ENCODE measurements at places on chromosomes 1 and 21.
A peak's percentile ranks its signal among the peaks of the same experiment; 100 is the strongest.

DNA sequence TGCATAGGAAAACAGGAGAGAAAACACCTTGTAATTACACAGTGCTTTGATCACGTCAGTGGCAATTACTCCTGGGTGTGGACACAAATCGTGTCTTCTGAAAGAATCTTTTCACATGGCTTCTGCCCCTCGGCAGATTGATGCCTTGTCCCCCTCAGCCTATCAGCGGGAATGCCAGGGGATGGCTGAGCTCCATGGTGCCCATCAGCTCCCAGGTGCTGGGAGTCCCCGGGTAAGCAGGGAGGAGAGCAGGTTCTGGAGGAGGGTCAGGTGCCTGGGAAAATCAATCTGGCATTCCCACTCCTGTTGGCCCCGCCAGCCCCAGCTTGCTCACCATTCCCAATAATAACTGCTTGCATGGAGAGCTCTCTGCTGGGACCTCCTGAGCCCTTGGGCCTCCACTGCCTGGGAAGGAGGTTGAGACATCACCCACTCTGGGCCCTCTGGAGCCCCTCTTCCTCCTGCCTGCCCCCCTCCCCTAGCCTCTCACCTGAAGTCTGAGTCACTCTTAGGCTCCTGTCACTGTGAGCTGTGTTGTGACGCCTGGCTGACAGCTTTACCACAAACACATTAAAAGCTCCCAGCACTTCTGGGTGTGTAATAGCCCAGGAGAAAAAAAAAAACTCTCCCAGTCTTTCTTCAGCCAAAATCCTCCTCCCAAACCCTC is 4.9 kb downstream of the CAMK2N1 start:
- H3K4me1 ChIP-seq: peaks cover 16% of the 10 kb centered on the region
- H3K27me3 ChIP-seq: peaks cover 2% of the 10 kb centered on the region
- no peak overlapping the region for H3K27ac ChIP-seq
- no peaks in the 10 kb centered on the region for H3K36me3 ChIP-seq
- no peak overlapping the region for H3K4me3 ChIP-seq

DNA sequence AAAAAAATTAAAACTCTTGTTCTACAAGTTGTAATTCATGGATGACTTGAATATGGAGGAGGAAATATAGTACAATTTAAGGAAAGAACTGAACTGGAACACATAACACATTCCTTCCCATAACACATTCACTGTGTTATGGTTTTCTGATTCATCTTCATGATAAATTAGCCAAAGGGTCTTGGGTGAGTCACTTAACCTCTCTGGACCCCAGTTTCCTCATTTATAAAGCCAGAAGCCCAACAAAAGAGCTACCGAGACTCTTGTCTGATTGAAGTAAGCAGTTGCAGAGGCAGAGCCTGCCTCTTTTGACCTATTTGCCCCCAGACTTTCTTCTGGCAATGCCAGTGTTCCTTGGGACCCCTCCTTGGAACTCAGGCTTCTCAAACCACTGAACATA is 161.9 kb upstream of the KCTD3 start:
- H3K36me3 ChIP-seq: no peaks in the 10 kb centered on the region
- DNase-seq: no peak
- no peak overlapping the region for H3K27ac ChIP-seq
- no peaks in the 10 kb centered on the region for H3K4me1 ChIP-seq

- no peaks in the 10 kb centered on the region for H3K36me3 ChIP-seq
- no peak for DNase-seq
- H3K4me3 ChIP-seq: no peak overlapping the region
- no peaks in the 10 kb centered on the region for H3K27me3 ChIP-seq
- no peak overlapping the region for H3K27ac ChIP-seq
Observed at GRCh38 chr1:54764922-54765561, 719 bp upstream of the PARS2 start.

DNA sequence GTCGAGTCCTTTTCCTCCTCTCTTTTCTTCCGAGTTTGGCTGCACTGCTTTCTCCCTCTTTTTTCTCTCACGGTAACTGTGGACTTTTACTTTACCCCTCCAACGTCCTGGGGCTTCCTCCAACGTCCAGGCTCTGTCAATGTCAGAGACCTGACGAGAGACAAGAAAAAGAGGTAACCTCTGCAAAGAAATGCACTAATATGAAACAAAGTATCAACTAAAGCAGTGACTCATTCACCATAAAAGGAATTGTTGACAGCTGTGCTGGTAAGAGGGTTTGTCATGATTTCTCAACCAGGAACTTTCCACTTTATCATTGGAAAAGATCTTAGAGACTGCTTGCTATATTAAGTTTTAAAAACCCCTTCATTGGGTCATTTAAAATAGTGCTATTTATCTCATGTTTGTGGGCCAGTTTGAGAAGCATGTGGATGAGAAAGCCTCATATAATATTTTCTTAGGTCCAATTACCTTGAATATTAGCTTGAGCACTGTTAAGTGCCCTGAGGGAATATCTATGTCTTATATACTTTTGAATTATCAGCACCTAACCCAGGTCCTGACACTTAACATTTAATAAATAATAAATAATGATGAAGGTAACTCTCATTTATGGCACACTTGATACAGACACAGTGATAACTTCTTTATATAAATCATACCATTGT is at the start of gene GBP2:
GBP2 (minus strand) TSS at position 202 of the 668 bp plus-strand sequence. CDS start 4,148 bp downstream, outside the sequence.
- no peak within 1 kb of the TSS for H3K27ac ChIP-seq
- peak; percentile 25 for DNase-seq
- peaks cover 8% of the 10 kb centered on the region for H3K4me1 ChIP-seq
- H3K36me3 ChIP-seq: no peaks in the 10 kb centered on the region

- H3K4me3 ChIP-seq: no peak overlapping the region
- no peaks in the 10 kb centered on the region for H3K36me3 ChIP-seq
- no peaks in the 10 kb centered on the region for H3K4me1 ChIP-seq
Observed at GRCh38 chr1:106753066-106753465, 303.4 kb upstream of the PRMT6 start.

- H3K36me3 ChIP-seq: no peaks in the 10 kb centered on the region
- H3K4me3 ChIP-seq: no peak overlapping the region
- peak; percentile 64 for DNase-seq
- H3K27ac ChIP-seq: no peak overlapping the region
- no peaks in the 10 kb centered on the region for H3K27me3 ChIP-seq
- H3K4me1 ChIP-seq: no peaks in the 10 kb centered on the region
Observed at GRCh38 chr21:27555996-27556395, 589.1 kb upstream of the ADAMTS5 start.

GRCh38 chr21:29287383-29287782 is 11.3 kb upstream of the BACH1 start:
- no peaks in the 10 kb centered on the region for H3K36me3 ChIP-seq
- no peak for DNase-seq
- H3K27ac ChIP-seq: no peak overlapping the region
- H3K4me3 ChIP-seq: no peak overlapping the region
- no peaks in the 10 kb centered on the region for H3K27me3 ChIP-seq

GRCh38 chr1:60835649-60836048 is 246.7 kb upstream of the NFIA start:
- H3K4me1 ChIP-seq: no peaks in the 10 kb centered on the region
- no peaks in the 10 kb centered on the region for H3K36me3 ChIP-seq
- DNase-seq: no peak
- no peak overlapping the region for H3K27ac ChIP-seq

DNA sequence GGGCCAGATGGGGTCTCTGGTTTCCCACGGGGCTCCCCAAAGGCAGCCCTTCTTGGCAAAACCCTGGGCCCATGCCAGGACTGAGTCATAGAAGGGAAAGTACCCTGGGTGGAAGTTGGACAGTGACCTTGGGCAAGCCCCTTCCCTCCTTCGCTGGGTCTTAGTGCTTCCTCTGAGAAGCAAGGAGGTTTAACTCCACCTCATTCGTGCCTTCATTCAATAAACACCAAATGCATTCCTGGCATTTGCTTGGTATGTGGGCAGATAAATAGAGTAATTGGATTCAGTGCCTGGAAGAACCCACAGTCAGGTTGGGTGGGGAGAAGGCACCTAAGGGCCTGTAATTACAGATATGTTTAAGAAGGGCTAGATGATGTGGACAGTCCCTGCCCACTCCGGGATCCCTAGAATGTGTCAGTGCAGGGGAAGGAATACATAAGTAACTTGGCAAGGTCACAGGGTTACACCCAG is 36.3 kb upstream of the CITED4 start:
- no peak overlapping the region for H3K4me3 ChIP-seq
- peak; percentile 29 for DNase-seq
- H3K27me3 ChIP-seq: no peaks in the 10 kb centered on the region
- no peak overlapping the region for H3K27ac ChIP-seq
- no peaks in the 10 kb centered on the region for H3K36me3 ChIP-seq
- peaks cover 33% of the 10 kb centered on the region for H3K4me1 ChIP-seq

GRCh38 chr1:19067912-19068638 is 111.6 kb upstream of the IFFO2 start:
- no peak overlapping the region for H3K4me3 ChIP-seq
- H3K27ac ChIP-seq: no peak overlapping the region
- no peaks in the 10 kb centered on the region for H3K27me3 ChIP-seq
- H3K36me3 ChIP-seq: peaks cover 8% of the 10 kb centered on the region

- H3K27me3 ChIP-seq: no peaks in the 10 kb centered on the region
- no peak overlapping the region for H3K27ac ChIP-seq
- H3K36me3 ChIP-seq: no peaks in the 10 kb centered on the region
Observed at GRCh38 chr1:15323351-15323988, 76.4 kb downstream of the FHAD1 start.

- H3K4me1 ChIP-seq: peaks cover 9% of the 10 kb centered on the region
- H3K4me3 ChIP-seq: no peak overlapping the region
- peak overlapping the region; percentile 90 for H3K27ac ChIP-seq
- no peaks in the 10 kb centered on the region for H3K27me3 ChIP-seq
Observed at GRCh38 chr1:32933742-32934322, 30.8 kb downstream of the RNF19B start.

- H3K27me3 ChIP-seq: no peaks in the 10 kb centered on the region
- DNase-seq: peak; percentile 12
- peaks cover 42% of the 10 kb centered on the region for H3K36me3 ChIP-seq
- H3K4me1 ChIP-seq: peaks cover 6% of the 10 kb centered on the region
- H3K27ac ChIP-seq: peak overlapping the region; percentile 92
Observed at GRCh38 chr1:28507247-28507645, 1.4 kb downstream of the RCC1 start.

GRCh38 chr1:26580116-26580515 is 50.6 kb downstream of the RPS6KA1 start:
- no peak overlapping the region for H3K27ac ChIP-seq
- H3K36me3 ChIP-seq: no peaks in the 10 kb centered on the region
- H3K4me1 ChIP-seq: no peaks in the 10 kb centered on the region
- H3K27me3 ChIP-seq: no peaks in the 10 kb centered on the region

DNA sequence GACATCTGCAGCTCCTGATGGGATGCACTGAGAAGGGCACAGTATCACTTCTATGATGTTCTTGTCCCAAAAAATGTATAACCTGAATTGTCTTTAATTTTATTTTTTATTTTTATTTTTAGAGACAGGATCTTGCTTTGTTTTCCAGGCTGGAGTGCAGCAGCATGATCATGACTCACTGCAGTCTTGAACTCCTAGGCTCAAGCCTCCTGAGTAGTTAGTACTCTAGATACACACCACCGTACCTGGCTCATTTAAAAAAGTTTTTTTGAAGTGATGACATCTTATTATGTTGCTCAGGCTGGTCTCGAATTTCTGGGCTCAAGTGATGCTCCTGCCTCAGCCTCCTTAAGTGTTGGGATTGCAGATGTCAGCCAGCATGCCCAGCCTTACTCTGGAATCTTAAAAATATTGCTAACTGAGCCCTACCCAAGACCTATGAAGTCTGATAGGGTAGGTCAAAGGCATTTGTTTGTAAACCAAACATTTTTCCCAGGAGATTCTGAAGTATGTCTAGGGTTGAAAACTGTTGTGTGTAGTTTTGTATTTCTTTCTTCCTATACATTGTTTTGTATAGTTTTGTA is 68.9 kb downstream of the ATF6 start:
- H3K27ac ChIP-seq: no peak overlapping the region
- no peaks in the 10 kb centered on the region for H3K27me3 ChIP-seq
- no peaks in the 10 kb centered on the region for H3K4me1 ChIP-seq
- no peak overlapping the region for H3K4me3 ChIP-seq
- H3K36me3 ChIP-seq: no peaks in the 10 kb centered on the region

GRCh38 chr1:178389441-178389840 is 107.3 kb downstream of the CLEC20A start:
- no peak overlapping the region for H3K4me3 ChIP-seq
- no peak for DNase-seq
- H3K27ac ChIP-seq: no peak overlapping the region
- H3K4me1 ChIP-seq: peaks cover 2% of the 10 kb centered on the region
- H3K27me3 ChIP-seq: no peaks in the 10 kb centered on the region

DNA sequence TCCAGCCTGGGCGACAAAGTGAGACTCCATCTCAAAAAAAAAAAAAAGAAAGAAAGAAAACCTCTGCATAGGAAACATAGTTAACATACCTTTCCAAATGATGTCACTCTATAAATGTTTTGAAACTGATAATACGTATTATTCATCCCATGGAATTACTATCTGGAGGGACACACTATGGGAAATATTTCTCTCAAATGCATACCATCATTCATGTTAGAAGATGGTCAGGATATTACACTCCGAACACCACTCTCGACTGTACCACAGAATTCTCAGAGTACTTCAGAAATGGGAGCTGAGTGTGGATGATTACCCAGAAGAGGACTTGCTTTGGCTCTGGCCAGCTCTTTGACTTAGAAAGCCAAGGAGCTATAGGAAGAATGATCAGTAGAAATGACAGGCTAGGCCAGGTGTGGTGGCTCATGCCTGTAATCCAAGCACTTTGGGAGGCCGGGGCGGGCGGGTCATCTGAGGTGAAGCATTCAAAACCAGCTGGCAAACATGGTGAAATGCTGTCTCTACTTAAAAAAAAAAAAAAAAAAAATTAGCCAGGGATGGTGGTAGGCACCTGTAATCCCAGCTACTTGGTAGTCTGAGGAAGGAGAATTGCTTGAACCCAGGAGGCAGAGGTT is 5.2 kb upstream of the LIN28A start:
- no peak overlapping the region for H3K27ac ChIP-seq
- H3K36me3 ChIP-seq: no peaks in the 10 kb centered on the region
- peaks cover 8% of the 10 kb centered on the region for H3K4me1 ChIP-seq
- peak; percentile 89 for DNase-seq
- H3K4me3 ChIP-seq: no peak overlapping the region

GRCh38 chr1:230796626-230797025 is 49.4 kb downstream of the CAPN9 start:
- no peaks in the 10 kb centered on the region for H3K4me1 ChIP-seq
- H3K4me3 ChIP-seq: no peak overlapping the region
- H3K27ac ChIP-seq: no peak overlapping the region
- H3K27me3 ChIP-seq: no peaks in the 10 kb centered on the region
- no peaks in the 10 kb centered on the region for H3K36me3 ChIP-seq
- no peak for DNase-seq

DNA sequence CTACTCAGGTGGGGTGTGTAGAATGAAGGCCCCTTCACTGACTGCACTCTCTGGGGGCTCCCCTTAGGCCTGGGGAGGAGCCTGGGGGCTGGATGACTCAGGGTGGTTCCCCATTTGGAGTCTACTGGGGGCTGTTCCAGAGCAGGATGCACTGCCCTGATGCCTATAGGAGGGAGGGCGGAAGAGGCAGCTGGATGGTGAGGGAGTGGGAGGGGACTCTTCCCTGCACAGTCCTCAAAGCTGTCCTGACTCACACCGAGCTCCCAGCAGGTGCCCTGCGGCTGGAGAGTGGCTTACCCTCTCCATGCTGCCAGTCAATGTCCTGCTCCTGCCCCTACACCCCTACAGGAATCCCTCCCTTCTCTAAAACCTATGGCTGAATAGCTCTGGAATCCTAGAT is 204.4 kb downstream of the TRABD2B start:
- no peaks in the 10 kb centered on the region for H3K4me1 ChIP-seq
- H3K27ac ChIP-seq: no peak overlapping the region
- DNase-seq: no peak
- no peaks in the 10 kb centered on the region for H3K27me3 ChIP-seq

GRCh38 chr1:24203404-24203803 is 16.3 kb upstream of the IFNLR1 start:
- H3K36me3 ChIP-seq: no peaks in the 10 kb centered on the region
- H3K4me3 ChIP-seq: no peak overlapping the region
- H3K27me3 ChIP-seq: no peaks in the 10 kb centered on the region
- no peak overlapping the region for H3K27ac ChIP-seq

Measured in trophoblast cell (in vitro differentiated cells and primary cell).